Umbilical cord (tissue), 2 donors: ENCODE measurements at places on chromosomes 2 and 18.
A peak's percentile ranks its signal among the peaks of the same experiment; 100 is the strongest.

DNA sequence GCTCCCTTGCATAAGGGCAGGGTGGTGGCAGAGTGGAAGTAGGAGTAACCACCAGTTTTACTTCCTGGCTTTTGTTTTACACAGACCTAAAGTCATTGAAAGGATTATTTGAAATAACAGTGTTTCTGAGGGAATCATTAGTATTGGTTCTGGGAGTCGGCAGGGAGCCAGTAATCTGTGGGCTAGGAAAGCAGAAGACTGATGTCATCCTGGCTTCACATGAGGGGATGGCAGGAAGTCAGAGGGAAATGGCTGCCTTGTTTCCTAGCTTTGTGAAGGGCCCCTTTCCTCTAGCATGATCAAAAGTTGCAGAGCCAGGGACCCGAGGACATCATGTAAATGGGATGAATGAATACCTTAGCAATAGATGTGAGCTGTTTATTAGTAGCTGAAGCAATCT, 792.6 kb downstream of the CPS1 start:
- DNase-seq: no peak

GRCh38 chr2:111069722-111070121, 51.0 kb upstream of the BCL2L11 start:
- no peak for DNase-seq

DNA sequence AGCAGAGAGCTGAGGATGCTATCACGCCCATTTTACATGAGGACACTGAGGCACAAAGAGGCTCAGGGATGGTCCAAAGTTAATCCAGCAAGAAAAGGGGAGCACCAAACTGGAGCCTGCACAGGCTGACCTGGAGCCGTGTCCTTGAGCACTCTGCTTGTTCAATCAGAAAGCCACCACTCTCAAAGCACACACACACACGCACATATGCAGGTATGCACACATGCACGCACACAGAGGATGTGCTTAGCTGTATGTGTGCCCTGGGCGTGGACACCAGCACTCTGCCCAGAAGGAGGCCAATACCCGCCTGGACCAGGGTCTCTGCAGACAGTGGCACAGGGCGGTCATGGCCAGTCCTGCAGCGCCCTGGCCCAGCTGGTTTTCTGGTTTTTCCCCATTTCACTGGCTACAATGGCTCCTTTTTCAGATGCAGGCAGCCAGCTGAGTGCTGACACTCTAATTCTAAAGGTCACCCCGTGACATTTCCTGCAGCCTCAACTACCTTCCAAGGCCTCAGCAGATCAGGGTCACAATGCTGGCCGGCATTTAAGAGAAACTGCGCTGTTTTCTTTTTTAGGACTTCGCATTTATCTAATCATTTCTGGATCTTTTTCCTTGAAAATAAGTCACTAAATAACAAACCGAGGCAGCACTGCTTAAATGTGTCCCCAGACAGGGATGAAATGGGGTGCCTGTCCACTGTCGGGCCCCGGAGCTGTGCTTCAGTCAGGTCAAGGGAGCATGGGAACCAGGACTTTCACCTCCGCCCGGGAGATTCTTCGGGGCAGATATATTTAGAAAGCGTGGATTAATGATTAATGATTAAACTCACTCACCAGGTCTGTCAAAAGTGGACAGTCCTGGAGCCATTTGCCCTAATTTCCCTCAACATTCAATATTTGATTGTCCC, 104.5 kb downstream of the HDAC4 start:
- no peak for DNase-seq

- no peak for DNase-seq
Measured at GRCh38 chr2:165743442-165743841, 50.6 kb downstream of the GALNT3 start.

DNA sequence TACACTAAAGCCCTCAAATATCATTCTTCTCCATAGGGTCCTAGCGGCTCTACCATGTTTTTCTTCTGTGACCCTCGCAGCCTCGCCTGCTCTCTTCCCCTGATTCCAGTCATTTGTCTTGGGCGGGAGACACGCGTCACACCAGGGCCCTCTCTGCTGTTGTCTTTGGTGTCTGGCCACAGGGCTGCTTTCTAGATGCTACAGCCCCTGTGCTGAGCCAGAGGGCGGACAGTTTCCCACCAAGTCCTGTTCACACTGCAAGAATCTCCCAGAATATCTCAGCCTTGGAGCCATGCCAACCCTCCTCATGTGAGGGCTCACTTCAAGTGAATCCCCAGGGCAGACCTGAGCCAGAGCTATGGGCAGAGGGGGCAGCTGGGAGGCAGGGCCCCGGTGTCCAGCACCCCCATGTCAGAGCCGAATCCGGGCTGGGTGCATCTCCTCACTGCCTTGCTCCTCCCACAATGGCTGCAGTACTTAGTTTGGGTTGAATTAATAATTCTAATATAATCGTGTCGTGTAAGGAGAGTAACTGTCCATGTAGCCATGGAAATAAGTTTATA, 42.1 kb downstream of the DIPK1C start:
- DNase-seq: peak; percentile 58

GRCh38 chr18:3675994-3676393, 226.0 kb downstream of the TGIF1 start:
- DNase-seq: no peak
